ENCODE measurements at places on chromosomes 2 and 18.

- no peak for DNase-seq
Observed at GRCh38 chr18:25957017-25957416, 133.4 kb downstream of the SS18 start.

DNA sequence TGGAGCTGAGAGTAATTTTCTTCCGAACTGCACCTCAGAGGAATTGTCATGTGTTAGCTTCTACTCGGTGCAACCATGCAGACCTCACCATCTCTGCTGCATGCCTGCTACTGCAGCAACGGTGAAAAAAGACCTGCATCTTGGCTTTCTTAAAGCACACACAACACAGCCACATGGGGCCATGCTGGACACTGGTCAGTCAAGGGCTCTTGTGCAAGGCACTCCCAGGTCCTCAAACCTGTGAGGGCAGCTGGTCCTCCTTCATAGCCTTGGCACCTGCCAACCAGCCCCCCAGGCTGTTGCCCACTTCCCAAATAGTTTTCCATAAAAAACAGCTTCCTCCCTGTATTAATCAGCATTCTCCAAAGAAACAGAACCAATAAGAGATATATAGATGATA lies 113.5 kb upstream of the TEX51 start:
- no peak for DNase-seq

- DNase-seq: no peak
Observed at GRCh38 chr2:203819434-203820133, 48.0 kb upstream of the CTLA4 start.

- no peak for DNase-seq
Observed at GRCh38 chr2:46847185-46847710, 68.4 kb downstream of the MCFD2 start.

Measured in DND-41 (cell line).